DMS 273 treated with DMSO at 0.1 percent for 48 hours (cell line): ENCODE measurements at places on chromosomes 11 and 22.

GRCh38 chr11:114426280-114426679 lies 13.0 kb upstream of the REXO2 start:
- no peak for DNase-seq

DNA sequence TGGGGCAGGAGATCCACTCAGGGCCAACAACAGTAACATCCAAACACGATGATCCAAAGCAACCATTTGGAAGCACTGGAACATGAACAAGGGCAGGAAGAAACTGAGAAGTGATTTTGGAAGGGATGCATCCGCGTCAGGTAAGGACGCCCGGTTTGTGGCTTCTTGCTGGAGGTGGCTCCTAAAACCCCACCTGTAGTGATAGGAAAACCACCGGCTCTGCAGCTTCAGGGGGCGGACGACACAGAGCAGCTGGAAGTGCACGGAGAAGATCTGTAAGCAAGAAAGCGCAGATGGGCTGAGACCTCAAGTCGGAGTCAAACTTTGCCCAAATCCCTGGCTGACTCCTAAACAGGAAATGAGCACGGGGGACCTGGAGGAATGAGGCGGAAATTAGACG lies 1066.1 kb downstream of the BRD1 start:
- DNase-seq = no peak

GRCh38 chr11:75320046-75320618 lies 31.3 kb downstream of the ARRB1 start:
- DNase-seq = no peak

- no peak for DNase-seq
Measured at GRCh38 chr11:61111786-61112517, 9.7 kb downstream of the CD5 start.

DNA sequence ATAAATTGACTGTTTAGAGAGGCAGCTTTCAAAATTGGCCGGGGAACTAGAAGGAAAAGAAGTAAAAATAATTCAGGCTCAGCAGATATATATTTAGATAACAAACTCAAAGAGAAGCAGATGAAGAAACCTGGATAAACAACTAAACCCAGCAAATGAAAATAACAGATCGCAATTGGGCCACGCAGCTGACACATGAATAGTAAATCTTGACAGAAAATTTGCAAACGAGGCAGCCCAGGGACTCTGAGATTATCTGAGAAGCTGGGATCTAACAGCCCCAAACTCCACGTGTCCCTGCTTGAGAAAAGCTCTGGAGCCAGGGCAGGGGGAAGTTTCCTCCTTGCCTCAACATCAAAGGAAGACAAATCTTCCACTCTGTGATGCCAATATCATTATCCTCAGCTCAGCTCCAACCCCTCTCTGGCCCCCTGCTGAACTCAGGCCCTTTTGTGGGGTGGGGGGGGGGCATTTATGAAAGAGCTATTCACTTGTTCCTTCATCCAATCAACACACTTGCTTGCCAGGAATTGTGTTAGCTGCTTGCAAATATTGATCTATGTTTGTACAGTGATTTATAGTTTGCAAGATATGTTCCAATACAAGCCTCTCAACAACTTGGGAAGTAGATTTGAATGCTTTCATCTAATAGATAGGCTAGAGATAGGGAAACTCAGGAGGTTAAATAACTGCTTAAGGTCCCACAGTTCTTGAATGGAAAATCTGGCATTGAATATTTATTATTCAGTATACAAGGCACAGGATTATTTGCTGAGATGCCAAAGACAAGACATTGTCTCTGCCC lies 72.5 kb upstream of the C11orf87 start:
- DNase-seq = no peak

DNA sequence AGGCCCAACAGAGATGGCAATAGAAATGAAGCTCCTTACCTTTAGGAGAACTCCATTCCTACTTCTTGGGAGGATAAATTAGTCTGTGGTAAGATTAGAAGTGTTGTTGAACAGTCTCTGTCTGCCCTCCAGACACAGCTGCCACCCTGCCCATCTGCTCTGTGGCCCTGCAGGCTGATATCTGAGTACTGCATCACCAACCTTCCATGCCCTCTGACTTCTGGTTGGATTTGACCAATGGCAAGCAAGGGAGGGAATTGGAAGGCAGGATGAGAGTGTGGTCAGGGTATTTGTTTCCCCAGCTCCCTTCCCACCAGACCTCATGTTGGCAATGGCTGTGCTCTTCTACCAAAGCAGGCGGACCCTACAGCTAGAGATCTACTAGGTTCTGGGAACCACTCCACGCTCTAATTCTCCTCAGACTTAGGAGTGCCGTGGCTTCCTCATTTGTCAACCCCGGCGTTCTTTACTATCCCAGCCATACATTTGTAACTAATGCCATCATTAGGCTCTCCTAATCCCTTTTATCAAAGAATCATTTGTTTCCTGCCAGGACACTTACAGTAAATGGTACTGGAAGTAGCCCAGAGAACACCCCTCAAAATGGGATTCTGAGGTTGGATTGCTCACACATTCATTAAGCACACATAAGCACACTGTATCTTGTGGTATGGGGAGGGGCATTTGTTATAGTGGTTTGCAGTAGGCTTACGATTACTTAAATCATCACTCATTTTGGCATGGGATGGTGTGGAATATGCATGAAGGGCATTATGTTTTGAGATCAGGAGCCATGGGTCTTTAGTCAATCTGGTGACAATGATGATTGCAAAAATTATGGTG lies 35.4 kb upstream of the CD44 start:
- no peak for DNase-seq

GRCh38 chr11:32436751-32437494 lies 1.6 kb upstream of the WT1 start:
- DNase-seq = no peak

GRCh38 chr11:76654298-76654851 lies 16.2 kb downstream of the LRRC32 start:
- DNase-seq = no peak

DNA sequence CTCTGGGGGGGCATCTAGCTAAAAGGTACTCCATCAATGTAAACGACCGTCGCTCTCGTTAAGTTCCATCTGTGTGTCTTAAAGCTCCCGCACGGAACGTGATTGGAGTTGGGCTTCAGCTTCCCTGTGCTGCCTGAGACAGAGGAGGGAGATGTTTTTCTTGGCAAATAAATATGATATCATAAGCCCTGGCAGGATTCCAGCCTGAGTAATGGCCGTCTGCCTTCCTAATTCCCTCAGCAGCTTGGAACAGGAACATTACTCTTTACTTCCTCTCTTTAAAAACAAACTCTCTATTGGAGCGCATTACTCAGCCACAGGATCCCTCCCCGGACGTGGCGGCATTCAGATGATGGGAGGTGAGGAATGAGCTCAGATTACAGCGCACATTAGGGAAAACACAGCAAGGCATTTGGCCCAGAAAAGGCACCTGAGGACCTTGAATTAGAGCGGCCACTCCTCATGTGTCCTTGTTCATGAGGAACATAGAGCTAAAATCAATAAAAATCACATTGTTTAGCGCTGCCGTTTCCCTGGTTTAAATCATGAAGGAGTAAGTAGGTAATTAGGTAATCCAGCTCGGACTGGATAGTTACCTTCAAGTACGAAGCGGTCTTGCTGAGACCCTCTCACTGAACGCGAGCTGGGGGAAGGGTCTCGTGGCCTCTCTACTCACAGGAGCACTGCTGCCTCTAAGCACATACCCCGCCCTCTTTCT lies 230.4 kb downstream of the ST3GAL4 start:
- peak; percentile 73 for DNase-seq

GRCh38 chr11:662689-663274 lies 25.7 kb downstream of the DRD4 start:
- no peak for DNase-seq

DNA sequence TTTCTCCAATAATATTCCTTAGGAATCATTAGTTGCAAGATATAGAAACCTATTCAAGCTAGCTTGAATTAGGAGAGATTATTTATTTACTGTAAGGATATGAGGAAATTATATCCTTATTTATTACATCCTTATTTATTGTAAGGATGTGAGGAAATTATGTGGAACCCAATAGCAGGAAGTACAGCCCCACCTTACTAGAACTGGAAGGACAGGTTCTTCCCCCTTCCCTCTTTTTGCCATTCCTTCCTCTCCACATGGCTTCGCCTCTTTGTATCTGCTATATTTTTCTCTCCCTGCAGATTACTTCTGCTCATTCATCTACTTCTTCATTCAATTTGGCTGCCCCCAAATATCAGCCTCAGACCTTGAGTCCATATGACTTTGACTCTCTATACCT lies 49.5 kb upstream of the B3GNT6 start:
- DNase-seq = no peak

GRCh38 chr11:11477695-11478420 lies 124.8 kb upstream of the CSNK2A3 start:
- DNase-seq = no peak

DNA sequence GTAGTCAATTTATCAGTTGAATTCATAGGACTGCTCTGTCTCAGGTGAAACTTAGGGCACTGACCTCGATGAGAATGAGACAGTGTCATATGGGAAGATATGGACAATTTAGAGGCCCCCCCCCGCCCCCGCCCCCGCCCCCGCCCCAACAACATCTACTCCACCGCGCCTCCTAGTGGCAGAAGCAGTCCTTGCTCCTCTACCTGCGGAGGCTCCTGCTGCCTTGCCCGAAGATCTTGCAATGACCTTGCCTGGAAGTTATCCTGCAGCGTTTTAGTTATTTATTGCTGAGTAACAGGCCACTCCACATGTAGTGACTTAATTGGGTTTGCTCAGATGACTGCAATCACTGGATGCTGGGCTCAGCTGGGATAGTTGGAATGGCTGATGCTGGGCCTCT lies 15.2 kb downstream of the SERPINH1 start:
- DNase-seq = no peak

DNA sequence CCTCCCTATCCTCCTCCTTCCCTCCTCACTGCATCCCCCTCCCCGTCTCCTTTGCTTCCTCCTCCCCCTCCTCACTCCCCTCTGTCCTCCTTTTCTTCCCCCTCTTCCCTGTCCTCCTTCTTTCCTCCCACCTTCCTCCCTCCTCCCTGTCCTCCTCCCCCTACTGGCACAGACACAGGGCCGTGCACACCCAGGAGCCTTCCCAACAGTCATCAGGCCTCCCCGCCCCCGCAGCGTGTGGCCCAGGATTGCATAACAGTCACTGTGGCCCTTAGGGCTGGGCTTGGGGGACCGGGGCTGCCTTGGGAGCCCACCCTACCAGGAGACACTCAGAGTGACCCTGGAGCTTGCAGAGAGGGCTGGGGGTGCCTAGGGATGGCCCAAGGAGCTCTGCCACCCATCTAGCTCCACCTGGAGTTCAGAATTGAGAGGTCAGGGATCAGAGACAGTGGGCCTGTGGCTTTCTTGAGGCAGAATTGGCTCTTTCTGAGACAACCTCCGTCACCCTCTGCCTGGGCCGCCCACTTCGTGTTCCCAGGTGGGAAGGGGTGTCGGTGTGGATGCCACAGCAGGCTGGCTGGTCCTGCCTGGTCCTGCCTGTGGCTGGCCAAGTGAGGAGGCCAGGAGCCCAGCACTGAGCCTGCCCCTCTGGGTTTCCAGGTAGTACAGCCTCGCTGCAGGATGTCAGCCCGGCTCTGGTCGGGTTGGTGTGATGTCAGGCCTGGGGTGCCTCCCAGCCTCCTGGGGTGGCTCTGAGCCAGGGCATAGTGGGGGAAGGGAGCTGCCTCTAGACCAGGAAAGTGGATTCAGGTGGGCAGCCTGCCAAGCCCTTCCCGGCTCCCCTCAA lies 1.6 kb downstream of the SPI1 start:
- no peak for DNase-seq

- DNase-seq = no peak
Measured at GRCh38 chr11:27187075-27187847, 146.6 kb downstream of the BBOX1 start.

DNA sequence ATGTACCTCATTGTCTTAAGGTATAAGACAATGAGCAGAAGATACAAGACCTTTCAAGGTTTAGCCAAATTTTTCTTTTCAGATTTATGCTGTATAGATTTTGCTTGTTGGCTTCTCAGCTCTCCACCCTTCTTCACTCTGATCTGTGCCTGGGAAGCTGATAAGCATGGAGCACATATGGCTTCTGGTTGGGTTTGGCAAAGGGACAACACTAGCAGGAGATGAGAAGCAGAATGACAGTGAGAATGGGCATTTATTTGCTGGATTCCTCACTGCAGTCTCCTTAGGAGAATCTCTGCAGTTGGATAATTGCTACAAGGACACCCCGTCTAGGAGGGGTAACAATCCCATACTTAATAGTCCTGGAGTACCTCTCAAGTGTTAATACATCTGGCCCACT lies 474.8 kb upstream of the CCDC90B start:
- DNase-seq = no peak

DNA sequence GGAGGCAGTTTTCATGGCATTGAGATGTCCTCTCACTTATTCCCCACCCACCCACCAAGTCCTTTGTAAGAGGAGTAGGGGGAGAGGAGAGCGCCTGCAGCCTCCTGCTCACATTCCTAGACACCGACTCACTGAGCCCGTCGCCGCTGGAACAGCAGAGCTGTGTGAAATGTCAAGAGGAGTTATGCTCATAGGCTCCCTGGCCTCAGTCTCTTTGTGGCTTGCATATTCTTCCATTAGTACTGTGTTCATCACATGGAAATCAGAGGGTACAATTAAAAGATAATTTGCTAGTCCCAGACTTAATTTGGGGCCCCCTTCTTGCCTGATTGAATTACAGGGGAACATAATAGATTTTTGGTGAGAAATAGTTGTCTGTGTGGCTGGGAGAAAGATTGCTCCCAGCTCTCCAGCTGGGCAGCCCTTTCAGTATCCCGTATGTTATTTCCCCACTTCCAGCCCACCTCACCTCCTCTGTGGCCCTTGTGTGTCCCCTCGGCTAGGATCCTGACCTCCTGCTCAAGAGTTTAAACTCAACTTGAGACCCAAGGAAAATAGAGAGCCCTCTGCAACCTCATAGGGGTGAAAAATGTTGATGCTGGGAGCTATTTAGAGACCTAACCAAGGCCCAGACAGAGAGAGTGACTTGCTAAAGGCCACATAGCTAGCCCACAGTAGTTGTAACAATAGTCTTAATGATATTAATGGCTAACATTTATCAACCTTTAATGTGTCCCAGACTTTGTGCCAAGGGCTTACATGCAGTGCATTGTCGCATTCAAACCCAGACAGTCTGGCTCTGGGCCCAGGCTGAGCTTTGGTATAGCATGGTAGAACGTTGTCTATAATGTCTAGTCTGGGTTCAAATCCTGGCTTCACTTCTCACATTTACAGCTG lies 32.2 kb downstream of the LIMK2 start:
- DNase-seq = no peak

DNA sequence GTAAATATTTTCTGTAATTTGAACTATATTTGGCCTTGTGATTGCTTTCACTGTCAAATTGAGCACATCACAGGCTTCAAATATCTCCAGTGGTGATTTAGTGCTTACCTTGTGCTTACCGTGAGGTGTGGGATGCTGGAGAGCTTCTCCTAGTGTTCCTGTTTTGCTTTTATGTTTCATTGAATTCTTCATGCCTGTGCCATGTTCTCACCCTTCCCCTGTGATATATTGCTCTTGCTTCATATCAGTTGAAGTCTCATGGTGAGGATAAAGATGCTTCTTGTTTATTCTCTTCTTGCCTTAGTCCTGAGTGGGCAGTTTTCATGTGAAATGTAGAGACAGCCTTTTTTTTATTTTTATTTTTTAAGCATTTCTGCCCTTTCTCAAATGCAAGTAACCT lies 198.0 kb upstream of the PDGFD start:
- DNase-seq = no peak

- no peak for DNase-seq
Measured at GRCh38 chr22:46801826-46802607, 39.6 kb downstream of the TBC1D22A start.

GRCh38 chr11:33694346-33695050 lies 6.1 kb downstream of the C11orf91 start:
- peak; percentile 59 for DNase-seq

- DNase-seq = no peak
Measured at GRCh38 chr22:22818861-22819855, 68.5 kb upstream of the IGLL5 start.
